Pancreas (tissue), 10 donors: ENCODE measurements at places on chromosomes 7 and 10. TPM values are rescaled to one million over a fixed set of nuclear protein-coding genes. Genes with fewer than 3 reads are reported as not detected.

DNA sequence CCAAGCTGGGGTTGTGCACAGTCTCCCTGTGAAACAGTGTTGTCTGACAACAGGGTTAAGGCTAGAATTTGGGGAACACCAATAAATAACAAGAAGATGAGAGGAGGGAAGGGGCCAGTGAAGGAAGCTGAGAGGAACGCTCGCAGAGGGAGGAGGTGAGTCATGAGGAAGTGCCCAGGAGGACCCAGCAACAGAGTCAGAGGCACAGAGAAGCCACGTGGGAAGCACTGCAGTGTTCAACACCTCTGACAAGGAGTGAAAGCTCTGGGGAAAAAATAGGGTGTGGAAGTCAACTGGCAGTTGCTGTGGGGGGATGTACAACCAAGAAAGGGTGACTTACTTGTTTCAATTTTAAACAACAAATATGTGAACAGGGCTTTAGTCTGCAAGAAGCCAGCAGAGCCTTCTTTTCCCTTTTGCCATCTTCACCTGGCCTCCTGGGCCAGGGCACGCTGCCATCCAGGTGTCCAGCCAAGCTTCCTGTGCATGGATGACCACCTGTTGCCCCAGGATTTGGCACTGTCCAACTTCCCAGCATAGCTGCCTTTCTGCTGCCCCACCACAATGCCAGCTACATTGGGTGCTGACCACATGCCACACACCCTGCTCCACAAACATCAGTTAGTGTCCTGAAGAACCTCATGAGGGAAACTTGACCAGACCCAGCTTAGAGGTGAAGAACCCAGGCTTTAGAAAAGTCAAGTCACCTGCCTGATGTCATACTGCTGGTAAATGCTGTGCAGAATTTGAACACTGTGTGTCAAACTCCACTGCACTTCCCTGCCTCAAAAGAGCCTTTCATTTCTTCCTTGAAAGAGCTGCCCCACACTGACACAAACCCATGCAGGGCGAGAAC, 69.6 kb downstream of the ATXN7L1 start:
- no peak for DNase-seq

DNA sequence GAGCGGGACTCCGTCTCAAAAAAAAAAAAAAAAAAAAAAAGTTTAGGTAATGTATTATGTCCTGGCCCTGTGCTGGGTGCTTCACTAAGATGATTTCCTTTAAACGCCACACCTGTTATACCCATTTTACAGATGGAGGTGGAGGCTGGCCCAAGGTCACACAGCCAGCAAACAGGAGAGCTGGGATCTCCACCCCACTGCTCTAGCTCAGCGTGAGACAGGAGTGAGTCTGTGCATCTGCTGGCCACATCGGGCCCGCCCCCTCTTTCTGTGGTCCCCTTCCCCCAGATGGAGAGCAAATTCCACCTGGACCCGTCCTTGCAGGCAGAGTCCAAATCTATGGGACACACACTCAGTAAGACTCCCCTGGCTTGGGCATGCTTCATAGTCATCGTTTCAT, 51.0 kb downstream of the LHPP start:
- no peak for DNase-seq

- DNase-seq: no peak
Measured at GRCh38 chr7:100266576-100267354, 40.7 kb upstream of the SPDYE3 start.

DNA sequence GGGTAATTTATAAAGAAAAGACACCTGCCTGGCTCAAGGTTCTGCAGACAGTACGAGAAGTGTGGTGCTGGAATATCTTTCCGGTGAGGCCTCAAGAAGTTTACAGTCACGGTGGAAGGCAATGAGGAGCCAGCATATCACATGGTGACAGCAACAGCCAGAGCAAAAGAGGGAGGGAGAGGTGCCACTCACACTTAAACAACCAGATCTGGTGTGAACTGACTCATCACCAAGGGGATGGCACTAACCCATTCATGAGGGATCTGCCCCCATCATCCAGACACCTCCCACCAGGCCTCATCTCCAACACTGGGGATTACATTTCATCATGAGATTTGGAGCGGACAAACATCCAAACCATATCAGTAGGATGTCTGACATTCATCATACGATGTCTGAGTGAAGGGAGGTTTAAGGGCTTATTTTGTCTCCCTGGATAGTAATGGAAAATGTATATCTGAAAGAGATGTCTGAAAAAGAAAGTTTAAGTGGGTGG, 23.5 kb upstream of the KBTBD2 start:
- DNase-seq: no peak

DNA sequence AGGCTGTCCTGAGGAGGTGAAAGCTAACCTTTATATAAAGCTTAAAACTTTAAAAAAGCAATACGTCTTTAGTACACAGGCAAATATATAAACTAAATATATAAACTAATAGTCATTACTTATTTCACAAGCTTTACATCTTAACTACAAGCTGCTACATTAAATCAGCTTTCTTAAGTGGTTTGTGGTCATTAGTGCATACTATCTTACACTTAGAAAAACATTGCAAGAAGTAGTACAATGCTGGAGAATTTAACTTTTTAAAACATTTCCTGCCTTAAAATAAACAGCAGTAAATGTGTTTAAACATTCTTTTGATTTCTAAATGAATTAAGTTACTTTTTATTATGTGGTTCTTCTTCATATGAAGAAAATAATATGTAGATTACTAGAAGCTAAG, 36.3 kb downstream of the MET start:
- no peak for DNase-seq

Gene FBXL13
- total RNA-seq: 1.4 TPM

- DNase-seq: no peak
Measured at GRCh38 chr7:607938-608337, 88.3 kb upstream of the PDGFA start.

DNA sequence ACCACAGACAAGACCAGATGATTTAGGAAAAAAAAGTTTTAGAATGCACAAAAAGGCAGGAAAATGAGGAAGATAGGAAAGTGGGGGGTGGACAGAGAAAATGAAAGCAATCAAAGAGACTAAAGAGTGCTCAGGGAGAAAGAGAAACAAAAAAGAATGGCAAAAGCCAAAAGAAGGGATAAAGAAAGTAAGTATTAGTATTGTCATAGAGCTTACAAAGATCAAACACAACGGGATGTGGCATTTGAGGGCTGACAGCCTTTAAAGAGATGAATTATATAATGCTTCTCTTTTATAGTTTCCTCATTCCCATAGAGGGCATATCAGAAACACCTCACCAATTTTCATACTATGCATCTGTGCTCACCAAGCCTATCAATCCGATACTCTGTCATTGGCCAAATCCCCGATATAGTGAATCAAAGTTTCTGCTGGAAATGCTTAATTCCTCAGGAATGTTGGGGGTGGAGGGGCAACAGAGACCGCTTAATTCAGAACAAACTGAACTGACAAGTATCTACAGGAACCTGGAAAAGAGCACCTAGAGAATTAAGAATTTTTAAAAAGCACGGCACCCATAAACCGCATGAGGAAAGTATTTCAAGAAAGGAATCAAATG, 2.7 kb downstream of the COG5 start:
- DNase-seq: no peak

Gene TBATA
- total RNA-seq: not detected

- no peak for DNase-seq
Measured at GRCh38 chr7:107659666-107660065, 962 bp upstream of the SLC26A4 start.
